ENCODE measurements at places on chromosomes 3 and 15.

- DNase-seq, result no peak
Observed at GRCh38 chr3:141280690-141281089, 49.1 kb downstream of the PXYLP1 start.

- no peak for DNase-seq
Observed at GRCh38 chr3:17182166-17182565, 297.4 kb downstream of the PLCL2 start.

- peak; percentile 56 for DNase-seq
Observed at GRCh38 chr3:41000471-41000870, 198.8 kb upstream of the CTNNB1 start.

DNA sequence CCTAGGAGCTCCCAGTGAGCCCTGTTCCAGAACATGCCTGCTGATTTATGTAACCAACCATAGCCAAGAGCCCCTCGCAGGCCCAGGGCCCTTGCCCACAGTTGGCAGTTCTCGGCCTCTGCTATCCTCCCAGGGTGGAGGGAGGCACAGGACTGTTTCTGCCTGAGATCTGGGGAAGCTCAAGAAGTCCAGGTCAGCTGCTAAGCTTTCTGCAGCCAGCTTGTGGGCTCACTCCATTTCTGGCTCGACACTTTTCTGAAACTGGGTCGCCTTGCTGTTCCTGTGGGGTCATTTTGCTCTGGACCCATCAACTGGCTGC, 72.5 kb upstream of the HERC1 start:
- DNase-seq, result no peak

- no peak for DNase-seq
Observed at GRCh38 chr15:84766461-84767035, 18.2 kb downstream of the ZNF592 start.

DNA sequence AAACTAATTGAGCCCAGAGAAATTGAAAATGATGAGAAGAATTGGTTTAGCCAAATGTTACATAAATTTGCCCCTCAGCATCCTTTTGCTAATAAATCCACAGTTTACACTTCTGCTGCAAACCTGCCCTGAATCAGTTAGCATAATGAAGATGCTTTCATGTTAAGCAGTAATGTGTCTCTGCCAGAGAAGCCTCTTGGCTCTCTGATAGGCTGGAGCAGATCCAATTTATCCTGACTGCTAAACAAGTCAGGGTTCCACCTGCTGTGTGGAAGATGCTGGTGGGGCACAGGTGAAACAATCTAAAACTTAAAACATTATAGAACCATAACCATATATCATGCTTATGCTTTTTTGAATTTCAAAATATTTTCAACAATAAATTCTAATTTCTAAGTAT, 946.8 kb downstream of the OTOL1 start:
- no peak for DNase-seq

- DNase-seq, result no peak
Observed at GRCh38 chr3:149816311-149816710, 3.3 kb downstream of the RNF13 start.

DNA sequence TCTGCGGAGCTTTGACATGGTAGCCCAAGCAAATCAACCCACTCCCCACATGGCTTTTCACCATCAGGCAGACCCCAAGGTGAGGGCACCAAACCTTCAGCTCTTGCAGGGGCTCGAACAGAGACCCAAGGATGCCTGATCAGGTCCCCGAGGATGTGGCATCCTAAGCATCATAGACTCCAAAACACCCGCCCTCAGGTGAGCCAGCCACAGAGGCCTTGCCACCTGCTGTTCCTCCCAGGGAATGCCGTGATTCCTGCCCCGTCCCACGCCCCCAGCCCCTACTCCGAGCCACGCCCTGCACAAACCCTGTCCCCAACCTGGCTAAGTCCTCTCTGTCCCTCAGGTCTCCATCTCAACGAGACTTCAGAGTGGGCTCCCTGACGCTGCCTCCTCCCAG, 34.7 kb upstream of the SLC41A3 start:
- DNase-seq, result no peak

- DNase-seq, result no peak
Observed at GRCh38 chr3:107452436-107452835, 70.3 kb upstream of the BBX start.

DNA sequence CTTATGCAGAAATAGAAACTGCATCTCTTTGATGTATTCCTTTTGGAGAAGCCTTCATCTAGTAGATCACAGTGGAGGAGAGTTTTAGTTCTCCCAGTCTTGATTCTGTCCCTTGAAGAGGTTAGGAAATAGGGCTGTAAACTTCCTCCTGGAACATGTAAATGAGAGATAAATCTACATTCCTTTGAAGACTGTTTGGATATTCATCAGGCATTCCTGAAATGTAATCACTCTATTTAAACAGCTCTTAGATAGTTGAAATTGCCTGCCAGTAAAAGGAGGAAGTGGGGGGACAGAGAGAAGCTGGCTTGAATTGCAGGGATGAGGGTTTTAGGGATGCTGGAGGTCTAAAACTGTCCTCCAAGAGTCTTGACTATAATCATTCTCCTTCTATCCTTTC, 254.3 kb upstream of the LRRC3B start:
- no peak for DNase-seq

- no peak for DNase-seq
Observed at GRCh38 chr3:27607370-27607769, 114.8 kb downstream of the EOMES start.

GRCh38 chr3:140358686-140359085, 319.2 kb upstream of the TRIM42 start:
- no peak for DNase-seq

DNA sequence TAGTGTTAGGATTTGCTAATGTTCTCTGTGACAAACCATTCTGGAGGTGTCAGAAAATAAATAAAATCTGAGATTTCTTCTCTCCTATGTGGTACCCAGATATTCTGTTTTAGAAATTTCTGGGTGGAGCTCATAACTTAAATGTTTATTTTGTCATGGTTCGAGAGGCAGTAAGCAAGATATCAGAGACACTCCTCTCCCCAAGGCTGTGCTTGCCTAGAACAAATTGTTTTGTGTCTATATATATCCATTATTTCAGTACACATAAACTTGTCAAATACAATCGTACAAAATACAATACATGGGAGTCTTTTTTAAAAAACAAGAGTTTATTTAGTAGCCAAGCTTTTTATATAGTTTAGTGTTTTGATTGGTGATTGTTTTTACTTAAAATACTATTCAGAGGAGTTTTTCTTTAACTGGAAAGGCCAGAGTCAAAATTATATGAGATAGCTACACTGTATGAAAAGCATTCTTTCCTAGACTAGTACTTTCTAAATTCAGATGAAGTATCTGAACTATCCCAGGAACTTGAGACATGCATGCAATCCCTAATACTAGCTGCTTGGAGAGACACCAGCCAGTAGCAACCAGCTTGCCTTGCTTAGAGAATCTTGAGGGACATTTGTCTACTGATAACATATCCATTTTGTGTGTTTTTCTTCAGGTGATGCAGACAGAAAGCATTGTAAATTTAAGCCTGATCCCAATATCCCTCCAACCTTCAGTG, 4.7 kb downstream of the EXOG start:
- DNase-seq, result no peak

DNA sequence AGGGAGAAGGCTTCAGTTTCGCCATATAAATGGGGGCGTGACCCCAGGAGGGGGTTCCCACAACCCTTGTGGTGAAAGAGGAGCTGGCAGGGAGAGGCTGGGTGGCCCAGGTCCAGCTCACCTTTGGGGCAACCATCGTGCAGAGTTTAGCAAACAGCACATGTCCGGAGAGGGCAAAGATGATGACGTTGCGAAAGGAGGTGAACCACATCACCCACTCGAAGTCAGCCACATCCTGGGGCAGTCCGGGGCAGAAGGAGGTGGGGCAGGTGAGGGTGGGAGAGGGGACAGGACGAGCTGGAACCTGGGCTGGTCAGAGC, 3.7 kb downstream of the HHATL start:
- no peak for DNase-seq

DNA sequence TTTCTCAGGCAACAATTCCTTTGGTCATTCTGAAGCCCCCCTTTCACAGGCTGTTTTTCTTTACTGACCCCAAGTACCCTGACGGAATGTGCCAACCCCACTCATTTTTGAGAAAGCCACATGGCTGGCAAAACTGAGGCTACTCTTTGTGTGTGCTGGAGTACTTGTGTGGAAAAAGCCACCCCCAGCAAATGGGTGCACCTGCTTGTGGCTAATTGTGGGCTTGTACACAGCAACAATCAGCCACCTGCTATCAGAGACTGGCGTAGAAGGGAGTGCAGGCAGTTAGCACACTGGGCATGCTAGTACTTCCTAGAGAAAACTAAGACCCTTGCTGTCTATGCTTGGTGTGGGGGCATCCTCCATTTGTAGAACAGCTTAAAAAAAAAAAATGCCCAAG, 110.1 kb upstream of the LMOD3 start:
- no peak for DNase-seq

GRCh38 chr15:64503640-64504039, 43.3 kb downstream of the ZNF609 start:
- no peak for DNase-seq

DNA sequence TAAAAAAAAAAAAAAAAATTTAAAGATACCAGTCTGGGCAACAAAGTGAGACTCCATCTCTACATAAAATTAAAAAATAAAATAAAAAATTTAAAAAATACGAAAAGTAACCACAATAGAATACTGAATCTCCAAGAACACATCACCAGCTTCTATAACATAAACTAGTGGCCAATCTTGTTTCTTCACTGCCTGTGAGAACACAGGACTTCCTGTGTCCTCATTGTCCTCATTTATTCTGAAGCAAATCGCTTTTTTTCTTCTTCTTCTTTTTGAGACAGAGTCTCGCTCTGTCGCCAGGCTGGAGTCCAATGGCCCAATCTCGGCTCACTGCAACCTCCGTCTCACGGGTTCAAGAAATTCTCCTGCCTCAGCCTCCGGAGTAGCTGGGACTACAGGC, 28.6 kb upstream of the RAB7A start:
- no peak for DNase-seq

GRCh38 chr3:58369876-58370275, 37.2 kb downstream of the PXK start:
- no peak for DNase-seq

GRCh38 chr3:126895178-126896066, 87.5 kb upstream of the PLXNA1 start:
- peak; percentile 20 for DNase-seq

GRCh38 chr3:171606151-171606751, 146.0 kb upstream of the TNIK start:
- DNase-seq, result no peak

- no peak for DNase-seq
Observed at GRCh38 chr3:183937601-183938286, 53.1 kb upstream of the PARL start.

GRCh38 chr15:67109141-67110034, 44.0 kb downstream of the SMAD3 start:
- no peak for DNase-seq

DNA sequence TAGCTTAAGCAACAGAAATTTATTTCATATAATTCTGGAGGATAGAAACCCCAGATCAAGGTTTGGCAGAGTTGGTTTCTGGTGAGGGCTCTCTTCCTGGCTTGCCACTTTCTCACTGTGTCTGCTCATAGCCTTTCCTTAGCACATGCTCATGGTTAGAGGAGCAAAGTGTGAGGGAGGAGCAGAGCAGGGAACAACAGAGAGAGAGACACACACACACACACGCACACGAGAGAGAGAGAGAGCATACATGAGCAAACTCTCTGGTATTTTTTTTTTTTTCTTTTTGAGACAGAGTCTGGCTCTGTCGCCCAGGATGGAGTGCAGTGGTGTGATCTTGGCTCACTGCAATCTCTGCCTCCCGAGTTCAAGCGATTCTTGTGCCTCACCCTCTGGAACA, 36.8 kb upstream of the ZDHHC23 start:
- no peak for DNase-seq

DNA sequence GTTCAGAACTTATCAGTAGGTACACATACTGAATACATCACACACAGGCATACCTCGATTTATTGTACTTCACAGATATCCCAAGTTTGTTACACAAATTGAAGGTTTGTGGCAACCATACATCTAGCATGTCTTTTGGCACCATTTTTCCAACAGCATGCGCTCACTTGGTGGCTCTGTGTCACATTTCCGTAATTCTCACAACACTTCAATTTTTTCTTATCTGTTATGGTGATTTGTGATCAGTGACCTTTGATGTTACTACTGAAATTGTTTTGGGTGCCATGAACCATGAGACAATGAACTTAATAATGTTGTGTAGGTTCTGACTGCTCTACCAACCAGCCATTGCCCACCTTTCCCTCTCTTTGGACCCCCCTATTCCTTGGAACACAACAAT, 10.8 kb downstream of the PARL start:
- no peak for DNase-seq

- DNase-seq, result no peak
Observed at GRCh38 chr3:166420071-166420470, 582.8 kb upstream of the BCHE start.

- DNase-seq, result no peak
Observed at GRCh38 chr3:190044142-190044541, 76.6 kb downstream of the P3H2 start.

DNA sequence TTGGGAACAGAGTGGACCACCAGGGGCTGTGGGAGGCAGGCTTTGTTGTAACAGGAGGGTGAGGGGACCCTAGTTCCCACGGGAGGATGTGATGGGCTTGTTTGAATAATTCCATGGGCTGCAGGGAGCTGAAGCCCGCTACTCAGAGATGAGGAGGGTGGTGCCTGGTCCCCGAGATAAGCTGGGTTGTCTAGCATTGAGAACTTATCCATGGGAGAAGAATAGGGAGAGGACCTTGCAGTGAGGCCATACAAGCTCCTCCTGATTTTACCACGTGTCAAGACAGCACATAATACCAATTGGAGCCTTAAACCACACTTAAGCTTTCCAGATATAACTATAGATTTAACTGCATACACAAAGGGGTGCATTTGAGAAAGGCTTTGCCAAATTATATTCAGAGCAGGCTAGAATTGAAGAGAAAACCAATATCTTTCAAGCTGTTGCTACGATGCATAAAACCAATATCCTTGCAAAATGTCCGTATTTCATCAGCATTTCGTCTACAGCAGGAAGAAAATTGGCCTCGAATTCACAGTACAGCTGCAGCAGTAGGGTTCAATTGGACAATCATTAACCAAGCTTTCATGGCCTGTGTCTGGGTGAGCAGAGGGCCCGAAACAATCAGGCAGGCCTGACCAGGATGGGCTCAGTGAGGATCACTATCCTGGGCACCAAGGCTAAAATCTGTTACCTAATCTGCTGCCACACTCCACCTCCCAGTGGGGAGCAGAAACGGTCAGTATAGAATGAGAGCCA, 500.7 kb downstream of the OCA2 start:
- no peak for DNase-seq

GRCh38 chr3:31054032-31054431, 159.6 kb upstream of the GADL1 start:
- DNase-seq, result no peak

DNA sequence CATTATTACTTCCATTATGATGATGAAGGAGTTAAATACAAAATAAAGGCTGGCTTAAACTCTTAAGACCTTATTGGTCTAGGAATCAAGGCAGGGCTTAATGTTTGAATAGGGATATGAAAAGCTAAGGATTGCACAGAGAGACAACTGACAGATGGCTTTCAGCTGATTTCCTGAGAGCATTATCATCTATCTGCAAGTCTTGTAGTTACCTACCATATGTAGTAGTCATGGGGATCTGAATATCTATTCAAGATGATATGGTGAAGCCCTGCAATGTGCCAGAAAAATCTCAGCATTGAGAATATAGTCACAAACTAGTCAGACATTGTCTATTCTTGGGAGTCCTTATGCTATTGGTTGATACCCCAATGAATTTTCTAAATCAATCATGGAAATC, 47.5 kb upstream of the CHMP2B start:
- DNase-seq, result no peak

Measured in DMS79 treated with DMSO at 0.1 percent for 48 hours (cell line).